ENCODE measurements at places on chromosomes 3 and 15.

GRCh38 chr3:48573973-48574585, 10.5 kb upstream of the UCN2 start:
- no peak for DNase-seq

- no peak for DNase-seq
Measured at GRCh38 chr3:119664850-119665379, 4.5 kb upstream of the POPDC2 start.

DNA sequence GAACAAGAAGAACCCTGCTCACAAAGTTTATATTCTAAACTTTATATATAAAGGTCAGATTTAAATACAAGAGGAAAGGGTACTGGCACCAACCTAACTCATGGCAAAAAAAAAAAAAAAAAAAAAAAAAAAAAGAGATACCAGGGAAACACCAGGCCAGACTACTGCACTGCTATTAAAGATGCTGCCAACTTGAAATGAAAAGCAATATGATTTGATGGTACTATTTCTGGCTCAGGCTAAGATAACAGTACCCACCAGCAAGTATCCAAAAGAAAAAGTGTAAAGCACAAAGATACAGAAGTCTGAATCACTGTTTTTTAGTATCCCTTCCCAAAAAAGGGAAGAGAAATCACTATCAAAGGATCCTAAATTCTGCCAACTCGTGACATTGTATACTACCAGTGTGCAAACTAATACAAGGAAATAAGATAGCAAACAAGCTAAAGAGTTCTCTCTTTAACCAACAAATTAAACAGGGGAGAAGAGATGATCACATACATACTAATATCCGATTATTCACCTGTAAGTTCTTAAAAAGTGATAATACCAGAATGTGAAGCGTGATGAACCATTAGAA, 28.4 kb downstream of the PEAK1 start:
- DNase-seq, result no peak

DNA sequence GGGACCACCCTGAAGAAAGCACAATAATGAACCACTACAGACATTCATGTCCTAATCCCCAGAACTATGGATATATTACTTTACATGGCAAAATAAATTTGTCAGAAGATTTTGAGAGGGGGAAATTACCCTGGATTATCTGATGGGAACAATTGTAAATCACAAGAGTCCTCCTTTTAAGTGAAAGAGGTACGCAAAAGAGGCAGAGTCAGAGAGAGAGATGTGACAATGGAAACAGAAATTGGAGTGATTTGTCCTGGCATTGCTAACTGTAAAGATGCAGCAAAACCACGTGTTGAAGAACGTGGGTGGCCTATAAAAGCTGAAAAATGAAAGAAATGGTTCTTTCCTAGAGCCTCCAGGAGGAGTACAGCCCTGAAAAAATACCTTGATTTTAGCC, 1121.4 kb upstream of the ALCAM start:
- no peak for DNase-seq

- DNase-seq, result no peak
Measured at GRCh38 chr15:70478251-70478990, 284.9 kb downstream of the UACA start.

- DNase-seq, result no peak
Measured at GRCh38 chr3:15337963-15338362, 5.6 kb upstream of the SH3BP5 start.

GRCh38 chr15:64837502-64837901, 4.2 kb upstream of the PLEKHO2 start:
- no peak for DNase-seq

GRCh38 chr3:188890572-188891270, 281.1 kb upstream of the TPRG1 start:
- no peak for DNase-seq
